ENCODE measurements at places on chromosomes 16 and 17. TPM values are rescaled to one million over a fixed set of nuclear protein-coding genes. Genes with fewer than 3 reads are reported as not detected.
A peak's percentile ranks its signal among the peaks of the same experiment; 100 is the strongest.

RPL27 gene
- 852 TPM for total RNA-seq

GRCh38 chr16:63363738-63364137 is 1327.5 kb upstream of the CDH8 start:
- no peak for DNase-seq

KRTAP9-4 gene
- not detected for total RNA-seq

IRX6 gene
- total RNA-seq: not detected

RAMP2 gene
- 12.9 TPM for total RNA-seq

DNA sequence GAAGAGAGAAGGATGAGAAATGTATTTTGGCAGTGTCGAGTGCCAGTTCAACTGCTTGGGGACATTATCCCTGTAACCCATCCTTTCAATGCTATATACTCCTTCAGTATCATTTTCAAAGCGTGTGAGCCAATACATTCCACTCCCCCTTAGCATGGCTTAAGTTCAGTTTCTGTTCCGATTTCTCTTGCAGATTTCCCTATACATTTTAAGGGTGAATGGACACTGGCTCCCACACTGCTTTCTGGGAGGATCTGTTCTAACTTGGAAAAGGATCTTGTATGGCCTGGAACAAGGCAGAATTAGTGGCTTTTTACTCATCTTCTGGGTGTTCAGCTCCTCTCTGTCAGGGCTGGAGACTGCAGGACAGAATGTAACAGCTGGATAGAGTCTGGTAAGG is 333.8 kb downstream of the HAPSTR1 start:
- no peak for DNase-seq

MSLN gene
- total RNA-seq: 0.20 TPM

DNA sequence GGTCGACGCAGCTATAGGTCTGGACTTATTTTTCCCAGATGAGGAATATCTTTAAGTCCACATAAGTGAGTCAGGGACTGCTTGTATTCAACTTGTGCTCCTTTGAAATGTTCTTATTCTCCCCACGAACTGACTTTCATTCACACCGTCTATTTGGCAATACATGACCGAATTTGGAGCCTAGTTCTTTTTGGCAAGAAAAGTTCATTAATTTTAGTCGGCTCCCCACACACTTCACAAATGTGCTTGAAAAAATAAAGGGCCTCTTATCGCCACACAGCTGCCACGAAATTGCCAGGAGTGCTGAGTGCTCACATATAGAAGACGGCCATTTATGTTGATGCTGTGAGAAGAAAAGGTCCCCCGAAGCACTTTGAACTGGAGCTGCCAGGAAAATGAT is 152.6 kb downstream of the PRKCA start:
- no peak for DNase-seq

DNA sequence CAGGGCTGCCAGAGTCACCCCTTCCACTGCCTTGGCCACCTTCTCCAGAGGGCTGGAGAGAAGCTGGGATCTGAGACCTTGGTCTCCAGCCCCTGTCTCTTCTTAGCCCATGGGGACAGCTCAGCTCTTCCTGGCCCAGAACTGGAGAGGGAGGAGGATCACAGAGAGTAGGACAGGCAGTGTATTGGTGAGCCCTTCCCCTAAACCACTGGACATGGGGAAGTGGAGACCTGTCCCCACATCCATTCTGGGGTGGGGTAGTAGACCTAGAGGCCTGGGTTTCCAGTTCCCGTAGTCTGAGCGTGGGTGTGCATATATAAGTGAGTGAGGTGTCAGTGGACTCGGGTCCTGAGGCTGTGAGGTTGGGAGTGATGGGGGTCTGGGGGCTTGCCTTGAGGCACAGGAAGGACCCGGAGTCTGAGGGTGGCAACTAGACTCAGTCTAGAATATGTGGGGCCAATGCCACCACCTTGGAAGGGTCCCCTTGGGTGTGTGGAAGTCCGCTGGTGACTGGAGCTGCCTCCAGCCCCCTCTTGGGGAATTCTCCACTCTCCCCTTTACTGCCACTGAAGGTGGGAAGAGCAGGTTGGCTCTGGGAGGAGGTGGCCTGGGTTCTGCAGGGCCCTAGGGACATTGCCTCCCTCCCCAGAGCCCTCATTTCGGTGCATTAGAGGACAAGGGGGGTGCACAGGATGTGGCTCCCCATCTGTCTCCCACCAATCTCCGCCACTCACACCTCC is 19.9 kb downstream of the GJD3 start:
- DNase-seq: no peak

TBC1D28 gene
- not detected for total RNA-seq

DNA sequence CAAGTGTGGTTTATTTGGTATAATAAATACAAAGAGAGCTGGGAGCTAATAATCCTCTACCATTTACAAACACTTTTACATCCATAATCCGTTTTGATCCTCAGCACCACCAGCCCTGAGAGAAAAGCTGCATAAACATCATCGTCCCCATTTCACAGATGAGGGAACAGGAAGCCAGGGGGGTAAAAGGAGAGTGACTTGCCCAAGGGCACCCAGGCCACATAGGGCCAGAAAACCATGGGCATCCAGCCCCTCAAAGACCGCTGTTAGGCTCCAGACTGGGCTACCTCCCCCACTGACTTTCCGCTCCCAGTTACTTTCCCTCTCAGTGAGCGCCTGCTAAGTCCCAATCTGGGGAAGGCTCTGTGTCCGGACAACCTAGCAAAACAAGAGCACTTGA is 6.7 kb downstream of the STX1B start:
- no peak for DNase-seq

GRCh38 chr17:70254735-70255460 is 85.6 kb downstream of the KCNJ2 start:
- DNase-seq: peak; percentile 5

NHLRC4 gene
- total RNA-seq: 2.0 TPM

- DNase-seq: no peak
Observed at GRCh38 chr17:81417049-81417878, 22.0 kb downstream of the BAHCC1 start.

TRPV2 gene
- 23.2 TPM for total RNA-seq

DNA sequence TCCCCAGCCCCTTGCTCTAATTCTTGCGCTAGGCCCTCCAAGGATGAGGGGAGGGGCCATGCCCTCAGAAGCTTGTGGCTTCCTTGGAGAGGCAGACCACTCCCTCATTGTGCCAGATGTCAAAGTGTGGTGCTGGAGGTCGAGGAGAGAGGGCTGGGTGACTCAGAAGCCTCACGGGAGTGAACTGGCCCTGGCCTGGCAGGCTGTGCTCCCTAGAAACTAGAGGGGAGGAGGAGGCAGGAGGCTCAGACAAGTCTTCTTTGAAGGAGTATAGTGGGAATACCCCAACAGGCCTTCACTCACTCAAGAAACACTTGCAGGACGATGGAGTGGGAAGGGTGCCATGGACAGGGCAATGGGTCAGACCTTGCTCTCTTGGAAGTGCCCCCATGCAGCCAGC is 18.5 kb downstream of the ANKRD40 start:
- DNase-seq: peak; percentile 19

DNA sequence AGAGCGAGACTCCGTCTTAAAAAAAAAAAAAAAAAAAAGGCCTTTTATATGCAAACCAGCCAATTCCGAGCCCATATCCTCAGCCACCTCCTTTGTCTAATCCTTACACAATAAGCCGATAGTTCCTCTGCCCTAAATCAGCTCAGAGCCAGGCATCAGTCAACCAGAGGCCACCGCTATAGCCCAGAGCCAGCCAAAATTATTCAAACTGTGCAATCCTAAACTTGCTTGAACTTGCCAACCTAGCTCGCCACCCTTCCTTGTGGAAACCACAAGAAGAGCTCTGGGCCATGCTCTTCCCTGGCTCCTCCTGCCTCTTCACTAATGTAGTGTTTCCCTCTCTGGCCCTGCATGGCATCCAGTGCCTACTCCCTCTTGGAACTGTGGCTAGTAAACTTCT is 17.7 kb downstream of the ITGAL start:
- no peak for DNase-seq

RND2 gene
- 0.20 TPM for total RNA-seq

MMP2 gene
- total RNA-seq: 24.4 TPM

GP1BA gene
- not detected for total RNA-seq

- DNase-seq: peak; percentile 83
Observed at GRCh38 chr16:46673320-46674013, 15.5 kb downstream of the VPS35 start.

ADAM11 gene
- under 0.01 TPM for total RNA-seq

DNA sequence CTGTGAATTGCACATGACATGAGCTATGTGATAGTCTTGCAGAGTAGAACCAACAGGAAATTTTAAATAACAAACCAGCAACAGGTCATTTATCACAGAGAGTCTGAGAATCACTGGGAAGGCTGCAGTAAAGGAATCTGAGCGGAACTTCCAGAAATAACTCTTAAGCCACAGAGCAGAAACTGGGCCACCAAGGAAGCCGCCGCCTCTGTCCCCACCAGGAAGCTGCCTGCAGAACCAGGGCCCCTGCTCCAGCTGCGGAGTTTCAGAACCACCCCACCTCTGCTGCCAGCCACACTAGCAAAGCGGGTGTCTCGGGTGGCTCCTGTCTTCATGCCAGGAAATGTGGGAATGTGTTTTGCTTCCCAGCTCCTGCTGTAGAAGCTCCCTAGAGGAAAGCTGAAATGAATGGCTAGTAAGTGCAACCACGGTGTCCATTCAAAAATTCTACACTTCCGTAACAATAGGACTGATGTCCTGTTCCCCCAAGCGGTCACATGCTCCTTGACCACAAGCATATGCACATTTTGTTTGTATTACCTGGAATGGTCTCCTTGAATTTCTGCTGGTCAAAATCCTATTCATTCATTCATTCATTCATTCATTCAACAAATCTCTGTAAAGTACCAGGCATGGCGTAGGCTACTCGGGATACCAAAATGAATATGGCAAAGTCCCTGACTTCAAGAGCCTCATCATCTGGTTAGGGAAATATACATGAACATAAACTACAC is 7.7 kb upstream of the ITPRIPL2 start:
- no peak for DNase-seq

- no peak for DNase-seq
Observed at GRCh38 chr16:56226187-56226586, 34.9 kb downstream of the GNAO1 start.

NACA2 gene
- total RNA-seq: not detected

GRCh38 chr17:57761887-57762286 is 16.8 kb upstream of the CCDC182 start:
- no peak for DNase-seq

- peak; percentile 62 for DNase-seq
Observed at GRCh38 chr17:60372790-60373483, 19.0 kb downstream of the USP32 start.

GRCh38 chr17:35730400-35731005 is 936 bp upstream of the RASL10B start:
- DNase-seq: no peak

SPNS2 gene
- 71.4 TPM for total RNA-seq

GRCh38 chr17:36608794-36609497 is 7.6 kb downstream of the MRM1 start:
- DNase-seq: peak; percentile 58

- DNase-seq: no peak
Observed at GRCh38 chr17:55748841-55749240, 2.0 kb upstream of the PCTP start.

- no peak for DNase-seq
Observed at GRCh38 chr17:5121186-5121841, 5.5 kb downstream of the USP6 start.

- DNase-seq: peak; percentile 61
Observed at GRCh38 chr16:30350134-30350871, 4.8 kb downstream of the CD2BP2 start.

DNA sequence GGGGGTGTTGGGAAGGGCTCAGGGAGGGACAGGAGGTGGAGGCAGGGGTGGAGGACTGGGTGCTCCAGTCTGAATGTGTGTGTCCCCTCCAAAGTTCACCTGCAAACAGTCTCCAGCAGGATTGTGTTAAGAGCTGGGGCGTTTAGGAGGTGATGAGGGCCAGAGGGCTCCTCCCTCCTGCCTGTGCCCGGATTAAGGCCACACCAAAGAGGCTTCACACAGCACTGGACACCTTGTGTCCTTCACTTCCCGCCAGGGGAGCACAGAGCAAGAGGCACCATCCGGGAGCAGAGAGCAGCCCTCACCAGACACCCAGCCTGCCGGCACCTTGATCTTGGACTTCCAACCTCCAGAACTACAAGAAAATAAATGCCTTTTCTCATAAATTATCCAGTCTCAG is 30.2 kb upstream of the ENPP7 start:
- no peak for DNase-seq

GRCh38 chr16:59973966-59974365 is 1239.8 kb upstream of the GOT2 start:
- DNase-seq: no peak

- no peak for DNase-seq
Observed at GRCh38 chr16:87540072-87540896, 47.5 kb upstream of the ZCCHC14 start.

GRCh38 chr16:69812688-69813014 is 50.5 kb downstream of the WWP2 start:
- no peak for DNase-seq

CLEC10A gene
- 1.7 TPM for total RNA-seq

- no peak for DNase-seq
Observed at GRCh38 chr17:18016426-18016825, 22.5 kb downstream of the ATPAF2 start.

DNA sequence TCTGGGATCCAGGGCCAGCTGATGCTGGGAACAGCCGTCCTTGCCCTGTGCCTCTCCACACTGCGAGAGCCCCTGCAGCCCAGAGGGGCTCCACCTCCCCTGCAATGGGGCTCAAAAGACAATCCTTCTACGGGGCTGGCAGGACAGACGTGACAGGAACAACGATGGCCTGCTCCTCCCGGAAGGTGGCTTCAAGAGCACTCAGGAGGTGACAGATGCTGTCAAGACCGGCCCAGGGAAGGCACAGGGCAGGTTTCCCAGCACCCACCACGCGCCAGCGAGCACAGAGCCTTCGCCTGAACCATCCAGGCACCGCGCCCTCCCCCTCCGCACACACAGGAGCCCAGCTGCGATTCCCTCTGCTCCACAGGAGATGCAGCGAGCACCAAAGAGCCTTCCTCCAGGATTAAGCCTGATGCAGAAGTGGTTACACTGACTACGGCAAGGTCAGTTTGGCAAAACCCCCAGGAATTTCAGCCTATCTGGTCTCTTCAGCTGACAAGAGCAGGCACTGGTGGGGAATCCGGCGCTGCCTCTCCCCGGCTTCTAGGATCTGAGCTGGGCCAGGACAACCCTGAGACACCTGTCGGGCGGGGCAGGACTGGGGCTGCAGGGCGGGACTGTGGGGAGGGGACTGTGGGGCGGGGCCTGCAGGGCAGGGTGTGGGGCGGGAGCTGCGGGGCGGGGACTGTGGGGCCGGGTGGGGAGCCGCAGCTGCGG is 103.4 kb downstream of the ZNF778 start:
- no peak for DNase-seq

DNA sequence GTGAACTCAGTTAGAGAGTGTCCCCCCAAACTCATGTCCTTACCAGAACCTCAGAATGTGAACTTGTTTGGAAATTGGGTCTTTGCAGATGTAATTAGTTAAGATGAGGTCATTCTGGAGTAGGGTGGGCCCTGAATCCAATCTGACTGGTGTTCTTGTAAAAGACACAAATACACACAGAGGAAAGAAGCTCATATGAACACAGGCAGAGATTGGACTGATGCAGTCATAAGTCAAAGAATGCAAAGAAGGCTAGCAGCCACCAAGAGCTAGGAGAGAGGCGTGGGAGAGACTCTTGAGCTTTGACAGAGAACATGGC is 2.1 kb upstream of the NAGPA start:
- no peak for DNase-seq

KRTAP3-1 gene
- total RNA-seq: not detected

GRCh38 chr17:70120425-70120824 is 45.4 kb downstream of the KCNJ16 start:
- DNase-seq: no peak

- peak; percentile 49 for DNase-seq
Observed at GRCh38 chr17:49016775-49017463, 19.7 kb downstream of the IGF2BP1 start.

GRCh38 chr17:28497931-28498330 is 8.2 kb upstream of the FOXN1 start:
- no peak for DNase-seq

GRCh38 chr17:74523308-74523707 is 8.0 kb downstream of the CD300LB start:
- no peak for DNase-seq
